ENCODE measurements at places on chromosomes 12 and 14.

- no peak for DNase-seq
These were observed 24.5 kb downstream of the PAPLN start for GRCh38 chr14:73261520-73262426.

GRCh38 chr14:90830931-90831701 lies 14.9 kb upstream of the TTC7B start:
- no peak for DNase-seq

GRCh38 chr14:67538501-67538900 lies 5.4 kb downstream of the PLEKHH1 start:
- DNase-seq, result no peak

DNA sequence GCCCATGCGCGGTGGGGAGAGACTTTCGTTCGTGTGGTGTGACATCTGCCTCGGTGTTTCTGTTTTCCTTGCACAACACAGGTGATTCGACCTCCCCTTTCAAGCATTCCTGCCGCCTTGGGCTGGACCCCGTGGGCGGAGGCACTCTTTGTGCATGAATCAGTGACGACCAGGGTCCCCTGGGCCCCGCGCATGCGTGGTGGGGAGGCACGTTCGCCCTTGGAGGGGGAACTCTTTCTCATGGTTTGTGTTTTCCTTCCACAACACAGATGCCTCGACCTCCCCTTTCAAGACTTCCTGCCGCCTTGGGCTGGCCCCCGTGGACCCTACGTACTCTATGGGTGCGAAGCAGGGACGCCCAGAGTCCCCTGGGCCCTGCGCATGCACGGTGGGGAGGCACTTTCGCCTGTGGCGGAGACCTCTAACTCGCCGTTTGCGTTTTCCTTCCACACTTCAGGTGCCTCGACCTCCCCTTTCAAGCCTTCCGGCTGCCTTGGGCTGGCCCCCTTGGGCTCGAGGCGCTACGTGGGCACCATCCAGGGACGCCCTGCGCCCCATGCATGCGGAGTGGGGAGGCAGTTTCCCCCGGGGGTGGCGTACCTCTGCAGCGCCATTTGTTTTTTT lies 340.9 kb downstream of the ALG10 start:
- no peak for DNase-seq

- no peak for DNase-seq
These were observed at the start of gene IGF1 for GRCh38 chr12:102480406-102480805. Gene IGF1 (minus strand): TSS chr12:102480563. CDS start chr12:102480381, 182 bp downstream.

- DNase-seq, result no peak
These were observed 8.5 kb upstream of the PTPRB start for GRCh38 chr12:70645494-70646317.

DNA sequence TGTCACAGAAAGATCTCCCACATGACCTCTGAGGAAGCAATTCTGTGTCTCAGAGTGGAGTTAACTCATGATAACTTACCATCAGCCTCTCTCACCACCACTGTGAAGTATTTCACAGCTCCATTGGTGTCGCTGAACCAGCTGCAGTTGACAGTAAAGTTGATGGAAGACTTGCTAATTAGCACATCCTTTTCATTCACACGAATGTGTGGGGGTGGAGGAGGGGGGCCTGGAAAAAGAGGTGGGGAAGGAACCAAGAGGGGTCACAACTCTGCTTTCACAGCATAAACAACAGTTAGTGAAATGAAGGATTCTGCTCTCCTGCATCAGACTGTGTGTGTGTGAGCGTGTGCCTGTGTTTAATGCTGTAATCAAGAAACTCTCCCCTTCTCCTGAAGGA lies 82.1 kb downstream of the PTPRB start:
- DNase-seq, result no peak

All from omental fat pad (tissue), 4 donors.